HFF-Myc (cell line): ENCODE measurements at places on chromosomes 6 and 20.

GRCh38 chr6:136962661-136963060 is 40.6 kb downstream of the SLC35D3 start:
- DNase-seq = no peak

DNA sequence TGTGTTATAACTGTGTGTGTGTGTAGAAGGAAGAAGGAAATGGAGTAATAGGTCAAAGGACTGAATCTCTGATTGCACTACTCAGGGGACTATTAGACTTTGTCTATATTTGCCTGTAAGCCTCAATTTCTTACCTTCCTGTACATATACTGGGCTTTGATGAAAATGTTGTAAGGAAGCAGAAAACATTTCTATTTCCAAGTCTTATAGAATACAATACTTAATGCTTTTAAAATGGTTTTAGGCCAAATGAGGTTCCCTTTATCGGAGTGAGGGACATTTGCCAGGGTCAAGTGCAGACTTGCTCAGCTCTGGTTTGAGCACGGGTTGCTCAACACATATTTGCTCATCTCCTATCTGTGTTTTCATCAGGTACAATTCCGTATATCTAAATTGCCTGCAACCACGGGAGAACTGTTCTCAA is 28.3 kb downstream of the MEP1A start:
- DNase-seq = no peak

- no peak for DNase-seq
These were observed 156.1 kb downstream of the ZFP64 start for GRCh38 chr20:52035498-52035897.

- no peak for DNase-seq
These were observed 108.1 kb downstream of the PHF3 start for GRCh38 chr6:63743691-63744090.

GRCh38 chr6:157613011-157613522 is 210.0 kb upstream of the SNX9 start:
- DNase-seq = no peak
